ENCODE measurements at places on chromosomes 13 and 19.

DNA sequence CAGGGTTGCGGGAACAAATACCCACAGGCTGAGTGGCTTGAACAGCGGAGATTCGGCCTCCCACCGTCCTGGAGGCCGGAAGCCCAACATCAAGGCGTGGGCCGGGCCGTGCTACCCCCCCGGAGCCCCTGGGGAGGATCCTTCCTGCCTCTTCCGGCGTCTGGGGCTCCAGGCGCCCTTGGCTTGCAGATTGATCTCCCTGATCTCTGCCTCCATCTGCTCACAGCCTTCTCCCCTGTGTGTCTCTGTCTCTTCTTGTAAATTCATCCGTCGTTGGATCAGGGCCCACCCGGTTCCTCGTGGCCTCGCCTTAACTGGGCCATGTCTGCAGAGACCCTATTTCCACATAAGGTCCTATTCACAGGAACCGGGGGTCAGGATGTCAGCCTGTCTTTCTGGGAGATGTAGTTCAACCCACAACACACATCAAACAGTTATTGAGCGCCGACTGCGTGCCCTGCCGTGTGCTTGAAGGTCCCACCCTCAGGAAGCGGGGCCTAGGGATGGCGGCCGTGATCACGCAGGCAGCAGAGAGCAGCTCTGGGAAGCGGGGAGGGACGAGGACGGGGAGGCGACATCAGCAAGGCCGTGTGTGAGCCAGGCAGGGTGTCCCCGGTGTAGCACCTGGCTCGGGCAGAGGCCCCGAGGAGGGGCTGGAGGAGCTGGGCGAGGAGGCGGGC lies 21.3 kb downstream of the HCN2 start:
- peak; percentile 72 for DNase-seq

GRCh38 chr13:26721251-26722121 lies 39.1 kb downstream of the GPR12 start:
- DNase-seq: no peak

GRCh38 chr13:106471957-106472543 lies 63.4 kb downstream of the EFNB2 start:
- peak; percentile 89 for DNase-seq

DNA sequence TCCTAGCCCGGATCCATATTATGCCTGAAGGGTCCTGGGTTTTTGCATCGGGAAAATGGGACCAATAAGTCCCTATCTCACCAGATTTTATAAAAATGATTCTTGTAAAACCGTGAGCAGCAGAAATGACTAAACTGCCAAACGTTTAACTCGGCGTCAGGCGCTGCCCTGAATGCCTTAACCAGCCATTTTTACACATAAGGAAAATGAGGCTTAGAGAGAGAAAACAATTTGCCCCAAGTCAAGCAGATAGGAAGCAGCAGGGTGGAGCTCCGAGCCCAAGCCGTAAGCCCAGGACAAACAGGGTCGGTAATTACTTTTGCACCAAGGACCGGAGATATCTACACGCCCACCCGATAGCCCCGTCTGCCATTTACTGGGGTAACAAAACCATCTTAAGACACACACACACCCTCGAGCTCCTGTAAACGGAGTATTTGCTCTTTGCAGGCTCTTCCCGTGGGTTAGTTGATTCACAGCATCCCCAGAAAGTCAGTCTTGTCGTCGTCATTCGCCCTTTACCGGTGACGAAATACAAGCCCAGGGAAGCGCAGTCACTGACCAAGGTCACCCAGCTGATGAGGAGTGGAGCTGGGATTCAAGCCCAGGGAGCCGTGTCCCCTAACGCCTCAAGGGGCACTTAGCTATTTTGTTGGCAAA lies 16.0 kb upstream of the MRI1 start:
- DNase-seq: peak; percentile 73

DNA sequence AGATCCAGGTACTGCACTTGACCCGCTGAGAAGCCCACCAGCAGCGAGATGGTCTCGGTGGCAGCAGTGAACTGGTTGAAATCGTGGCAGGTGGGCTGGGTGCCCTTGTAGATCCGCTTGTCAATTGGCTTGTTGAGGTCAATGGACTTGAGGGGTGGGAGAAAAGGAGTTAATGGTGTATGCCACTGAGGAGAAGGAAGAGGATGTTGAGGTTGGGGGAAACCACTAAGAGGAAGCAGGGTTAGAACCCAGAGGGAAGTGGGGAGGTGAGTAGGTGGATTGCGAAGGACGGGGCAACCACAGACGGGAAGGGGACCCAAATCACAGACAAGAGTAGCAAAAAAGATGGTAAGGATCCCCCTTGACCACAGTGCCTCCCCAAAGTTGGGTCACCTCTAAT lies 1.7 kb downstream of the DMWD start:
- no peak for DNase-seq

GRCh38 chr19:17599780-17600179 lies 44.3 kb downstream of the COLGALT1 start:
- no peak for DNase-seq
